Stimulated activated CD4-positive, alpha-beta T cell treated with anti-CD3 and anti-CD28 coated beads, Interleukin-12 subunit alpha, Interleukin-12 subunit beta, amount 100 ng/mL, for 48 hours (primary cell): ENCODE measurements at places on chromosomes 13 and 19.

- peak; percentile 37 for DNase-seq
Observed at GRCh38 chr19:18848878-18849661, 17.3 kb downstream of the UPF1 start.

DNA sequence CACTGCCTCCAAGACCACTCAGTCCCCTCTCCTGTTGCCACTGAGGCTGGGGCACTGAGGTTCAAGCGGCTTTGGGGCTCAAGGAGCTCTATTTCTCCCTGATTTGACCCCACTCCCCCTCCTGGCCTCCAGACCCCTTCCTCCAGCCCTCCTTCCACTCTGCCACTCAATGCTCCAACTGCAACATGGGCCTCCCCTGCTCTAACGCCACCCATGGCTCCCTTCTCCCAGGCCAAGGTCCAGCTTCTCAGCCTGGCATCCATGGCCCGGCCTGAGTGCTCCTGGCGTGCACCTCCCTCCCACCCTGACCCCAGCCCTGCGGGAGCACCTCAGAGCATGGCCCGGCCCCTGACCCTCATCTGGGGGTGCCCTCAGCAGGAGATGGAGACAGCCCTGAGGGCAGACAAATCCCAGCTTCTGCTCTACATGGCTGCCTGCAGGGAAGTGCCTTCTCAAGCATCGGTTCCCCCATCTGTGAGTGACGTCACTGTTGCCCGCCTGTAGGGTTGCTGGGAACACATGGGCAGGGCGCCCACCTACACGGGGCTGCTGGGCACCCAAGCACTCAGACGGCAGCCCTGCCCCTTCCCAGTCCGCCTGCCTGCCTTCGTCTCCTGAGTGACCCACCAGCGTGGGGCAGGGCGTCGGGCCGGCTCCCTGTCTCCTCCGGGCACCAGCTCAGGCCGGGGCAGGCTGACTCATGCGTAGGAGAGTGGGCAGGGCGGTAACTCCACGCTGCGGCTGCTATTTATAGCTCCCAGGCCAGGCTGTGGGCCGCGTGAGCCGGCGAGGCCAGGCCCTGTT lies 1.6 kb upstream of the DIRAS1 start:
- no peak for DNase-seq

DNA sequence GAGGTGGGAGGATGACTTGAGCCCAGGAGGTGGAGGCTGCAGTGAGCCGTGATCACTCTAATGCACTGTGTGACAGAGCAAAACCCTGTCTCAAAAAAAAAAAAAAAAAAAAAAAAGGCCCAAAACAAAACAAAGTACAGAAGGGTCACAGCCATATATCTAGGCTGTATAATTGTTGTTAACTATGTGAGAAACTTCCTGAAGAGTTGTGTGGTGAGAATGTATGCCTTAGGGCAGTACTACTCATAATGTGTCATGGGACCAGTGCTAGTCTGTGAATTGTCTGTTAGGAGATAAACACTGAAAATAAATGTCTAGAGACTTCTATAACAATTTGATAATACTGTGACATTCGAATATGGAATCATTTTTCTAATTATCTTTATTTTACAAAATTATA lies 43.1 kb downstream of the PAN3 start:
- no peak for DNase-seq

DNA sequence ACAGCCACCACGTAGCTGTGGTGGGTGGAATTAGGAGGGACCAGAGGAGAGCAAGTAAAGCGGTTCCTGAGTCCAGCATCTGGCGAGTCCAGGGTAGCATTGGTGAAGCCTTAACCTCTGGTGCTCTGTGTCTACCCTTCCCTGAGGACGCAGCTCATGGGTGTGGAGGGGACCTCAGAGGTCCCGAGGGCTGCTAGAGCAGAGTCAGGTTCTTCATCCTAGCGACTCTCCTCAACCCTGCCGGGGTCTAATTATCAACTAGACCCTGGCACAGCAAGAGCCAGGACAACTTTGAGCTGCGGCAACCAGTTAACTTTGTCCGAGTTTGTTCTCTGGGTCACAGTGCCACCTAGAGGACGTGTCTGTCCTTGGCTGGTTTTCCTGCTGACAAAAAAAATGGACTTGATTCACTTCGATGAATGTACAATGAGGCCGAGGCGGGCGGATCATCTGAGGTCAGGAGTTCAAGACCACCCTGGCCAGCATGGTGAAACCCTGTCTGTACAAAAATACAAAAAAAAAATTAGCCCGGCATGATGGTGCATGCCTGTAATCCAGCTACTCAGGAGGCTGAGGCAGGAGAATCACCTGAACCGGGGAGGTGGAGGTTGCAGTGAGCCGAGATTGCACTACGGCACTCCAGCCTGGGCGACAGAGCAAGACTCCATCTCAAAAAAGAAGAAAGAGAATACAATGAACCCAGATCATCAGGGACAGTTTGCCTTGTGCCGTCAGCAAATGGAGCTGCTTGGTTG lies 25.0 kb downstream of the TSSK6 start:
- DNase-seq = peak; percentile 68

GRCh38 chr13:113804703-113805430 lies 45.8 kb downstream of the TMEM255B start:
- no peak for DNase-seq

GRCh38 chr19:41395355-41395754 lies 1.8 kb downstream of the EXOSC5 start:
- DNase-seq = no peak

- DNase-seq = no peak
Observed at GRCh38 chr19:55494172-55494761, 6.0 kb downstream of the SSC5D start.

- no peak for DNase-seq
Observed at GRCh38 chr19:38191747-38192146, 32.3 kb downstream of the DPF1 start.

DNA sequence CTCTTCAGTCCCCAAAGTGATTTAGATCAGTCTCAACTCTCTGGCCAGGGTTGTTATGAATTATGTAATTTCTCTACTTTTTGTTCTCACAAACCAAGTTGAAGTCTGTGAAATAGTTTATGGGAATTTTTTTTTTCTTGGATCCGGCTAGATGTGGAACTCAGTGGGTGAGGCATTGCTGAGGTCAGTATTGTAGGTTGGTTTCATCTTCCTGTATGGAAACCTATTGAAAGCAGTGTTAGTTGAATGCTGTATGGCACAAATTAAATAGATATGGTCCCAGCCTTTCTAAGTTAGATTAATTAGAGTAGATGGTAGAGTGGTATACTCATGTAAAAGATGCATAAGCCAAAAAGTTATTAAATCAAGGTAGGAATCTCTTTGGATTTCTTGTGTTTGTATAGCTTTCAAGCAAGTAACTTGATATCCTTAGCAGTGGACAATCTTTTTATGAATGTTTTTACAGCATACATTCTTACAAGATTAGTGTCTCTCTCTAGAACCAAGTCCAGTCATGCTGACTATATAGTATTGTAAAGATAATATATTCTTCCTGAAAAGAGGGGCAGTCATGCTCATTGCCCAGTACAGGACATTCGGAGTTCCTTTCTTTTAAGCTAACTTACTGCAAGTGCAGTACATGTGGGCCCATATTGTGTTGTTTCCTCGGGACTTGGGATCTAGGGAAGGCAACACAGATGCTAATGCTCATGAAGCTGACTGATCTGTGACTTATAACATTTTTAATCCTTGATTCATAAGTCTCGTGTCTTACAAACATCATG lies 2541.1 kb downstream of the PCDH9 start:
- no peak for DNase-seq

DNA sequence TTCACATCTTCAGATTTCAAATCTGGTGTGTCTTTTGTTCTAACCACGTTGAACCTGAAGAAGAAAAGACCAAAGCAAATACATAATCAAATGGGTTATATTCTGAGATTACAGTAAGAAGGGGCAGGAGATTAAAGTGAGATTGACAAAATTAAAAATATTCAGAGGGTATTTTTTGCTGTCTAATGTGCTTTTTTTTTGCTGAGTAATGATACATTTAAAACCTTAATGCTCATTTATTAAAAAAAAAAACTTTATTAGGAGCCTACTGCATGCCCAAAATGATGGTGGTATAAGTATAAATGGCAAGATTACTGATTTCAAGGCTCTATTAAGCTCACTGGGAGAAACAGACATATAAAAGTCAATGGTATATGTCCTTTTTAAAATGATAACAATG lies 459.4 kb downstream of the FGF9 start:
- DNase-seq = no peak

DNA sequence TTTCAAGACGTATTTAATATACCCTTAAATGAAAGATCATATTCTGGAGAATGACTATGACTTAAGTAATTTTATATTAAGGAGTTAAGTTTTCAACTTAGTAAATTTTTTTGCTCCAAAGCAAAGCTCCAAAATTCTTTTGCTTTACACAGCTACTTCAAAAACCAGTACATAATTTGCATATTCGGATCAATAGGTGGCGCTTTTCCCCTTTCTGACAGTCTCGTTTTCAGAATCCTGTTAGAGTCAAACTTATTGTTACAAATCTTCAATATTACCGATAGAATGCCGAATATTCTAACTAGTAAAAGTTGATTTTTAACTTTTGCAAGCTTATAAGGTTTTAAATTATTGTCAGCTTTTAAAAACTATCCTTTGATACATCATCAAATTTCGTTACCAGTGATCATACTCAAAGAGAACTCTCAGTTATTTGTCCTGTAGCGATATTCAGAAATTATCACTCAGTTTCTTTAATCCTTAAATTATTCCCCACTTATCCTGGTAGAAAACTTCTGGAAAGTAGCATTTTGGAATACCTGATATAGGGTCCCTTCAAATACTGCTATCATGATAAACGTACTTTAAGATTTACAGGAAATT lies 852.7 kb upstream of the KLHL1 start:
- DNase-seq = no peak

GRCh38 chr19:41376241-41376997 lies at the start of gene TMEM91:
Gene TMEM91, plus strand, starts transcription at chr19:41376533. Its CDS starts 1,777 bp downstream, at chr19:41378310.
- no peak for DNase-seq
